ENCODE measurements at places on chromosomes 4 and X.
A peak's percentile ranks its signal among the peaks of the same experiment; 100 is the strongest.

DNA sequence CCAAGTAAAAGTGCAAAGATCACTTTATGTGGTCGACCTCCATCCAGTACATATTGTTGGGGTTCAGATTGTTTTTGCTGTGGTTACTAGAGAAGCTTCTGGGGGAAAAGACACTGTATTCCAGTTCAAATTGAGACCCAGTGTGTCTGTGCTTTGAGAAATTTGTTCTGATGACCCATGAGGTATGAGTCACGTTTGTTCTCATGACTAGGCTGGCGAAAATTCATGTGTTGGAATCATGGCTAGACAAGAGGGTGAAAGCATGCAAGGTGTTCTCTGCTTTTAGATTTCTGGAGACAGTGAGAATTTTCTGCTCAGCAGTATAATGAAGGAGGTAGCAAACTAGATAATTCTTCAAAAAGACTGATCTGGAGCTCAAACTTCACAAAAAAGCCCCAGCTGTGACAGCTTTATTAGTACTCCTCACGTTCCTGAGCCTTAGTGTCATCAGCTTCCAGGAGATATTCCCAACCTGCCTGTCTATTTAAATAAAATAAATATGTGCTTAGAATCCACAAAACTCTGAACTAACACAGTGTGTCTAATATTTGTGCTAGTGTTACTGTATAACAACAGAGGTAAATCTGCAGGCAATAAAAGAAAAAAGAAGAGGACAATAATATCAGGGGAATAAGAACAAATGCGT, 24.4 kb upstream of the FAM47B start:
- DNase-seq: no peak

DNA sequence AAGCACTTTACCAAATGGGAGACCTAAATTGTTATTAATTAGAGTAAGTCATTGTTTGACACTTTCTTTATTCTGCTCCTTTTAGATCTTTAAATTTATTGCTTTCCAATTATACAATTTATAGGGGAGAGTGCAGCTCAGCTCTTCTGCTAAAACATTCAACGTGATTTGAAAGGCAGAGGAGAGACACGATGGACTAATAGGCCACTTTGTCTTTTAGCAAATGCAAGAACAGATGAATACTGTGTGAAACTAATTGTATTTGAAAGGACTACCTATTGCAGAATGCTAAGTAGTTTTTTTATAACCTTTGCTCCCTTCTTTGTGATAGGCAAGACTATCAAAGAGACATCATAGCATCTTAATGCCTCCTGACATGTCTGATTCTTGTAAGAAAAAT, 320.4 kb upstream of the KLF3 start:
- DNase-seq: no peak

GRCh38 chrX:132001127-132001526, 22.0 kb upstream of the STK26 start:
- peak; percentile 35 for DNase-seq

DNA sequence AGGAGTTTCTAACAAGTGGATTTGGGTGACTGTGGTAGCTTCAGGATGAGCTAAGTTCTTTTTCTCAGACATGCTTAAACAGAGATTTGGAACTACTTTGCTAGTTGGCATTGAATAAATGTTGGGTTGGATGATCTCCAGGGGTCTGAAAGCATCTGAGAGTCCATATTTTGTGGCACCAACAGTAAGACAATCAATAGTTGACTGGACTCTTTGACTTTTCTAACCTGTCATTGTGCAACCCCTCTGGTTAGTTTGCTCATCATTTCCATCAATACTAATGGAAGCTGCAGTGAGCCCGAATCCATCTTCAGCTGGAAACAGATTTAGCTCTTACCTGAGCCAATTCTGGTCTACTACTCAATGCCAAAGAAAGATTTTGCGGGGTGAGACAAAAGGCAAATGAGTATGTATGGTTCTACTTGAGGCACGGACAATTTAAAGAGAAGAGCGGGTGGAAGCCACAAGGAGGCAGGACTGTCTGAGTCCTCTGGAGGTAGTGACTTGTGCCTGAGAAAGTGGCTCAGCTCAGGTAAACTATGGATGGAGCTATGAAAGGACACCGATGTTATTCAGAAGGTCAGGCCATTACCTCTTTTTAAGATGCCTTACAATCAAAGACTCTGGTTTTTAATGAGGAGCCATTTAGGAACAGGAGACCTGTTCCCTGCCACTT, 118.7 kb downstream of the MID1IP1 start:
- no peak for DNase-seq

- no peak for DNase-seq
Measured at GRCh38 chr4:183738081-183738673, 79.1 kb downstream of the TRAPPC11 start.

Measured in activated CD4-positive, alpha-beta T cell treated with anti-CD3 and anti-CD28 coated beads for 4 hours (primary cell).